Thoracic aorta (tissue), 2 donors: ENCODE measurements at places on chromosomes 5 and 9. TPM values are rescaled to one million over a fixed set of nuclear protein-coding genes. Genes with fewer than 3 reads are reported as not detected.

- DNase-seq, result no peak
Observed at GRCh38 chr9:81379655-81380054, 309.7 kb downstream of the TLE1 start.

DNA sequence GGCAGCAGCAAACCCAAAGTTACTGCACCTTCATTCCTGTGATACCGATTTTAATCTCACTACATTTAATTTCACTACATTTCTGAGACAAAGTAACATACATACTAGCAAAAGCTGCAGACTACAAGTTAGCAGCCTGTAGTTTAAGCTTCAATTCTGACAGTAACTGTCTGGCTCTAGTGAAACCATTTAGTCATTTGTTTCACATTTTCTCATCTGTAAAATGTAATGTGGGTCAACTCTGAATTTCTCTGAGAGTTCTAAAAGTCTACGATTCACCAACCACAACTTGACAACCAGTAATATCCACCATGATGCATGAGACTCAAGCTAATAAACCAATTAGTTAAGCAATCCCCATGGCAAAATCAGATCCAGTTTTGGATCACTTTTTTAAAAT, 408.9 kb downstream of the PDE4D start:
- DNase-seq, result no peak

Gene NFIL3
- total RNA-seq, result 24.6 TPM

DNA sequence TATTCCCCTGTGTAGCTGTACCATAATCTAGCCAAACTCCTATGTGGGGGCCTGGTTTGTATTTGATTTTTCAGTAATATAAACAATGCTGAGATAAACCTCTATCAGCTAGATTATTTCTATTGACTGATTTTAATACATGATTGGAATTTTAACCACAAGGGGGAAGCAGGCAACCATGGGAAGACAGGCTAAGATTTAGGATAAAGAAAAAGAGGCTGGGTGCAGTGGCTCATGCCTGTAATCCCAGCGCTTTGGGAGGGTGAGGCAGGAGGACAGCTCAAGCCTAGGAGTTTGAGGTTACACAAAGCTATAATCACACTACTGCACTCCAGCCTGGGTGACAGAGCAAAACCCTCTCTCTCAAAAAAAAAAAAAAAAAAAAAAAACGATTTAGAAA, 18.1 kb upstream of the GPX3 start:
- DNase-seq, result no peak

DNA sequence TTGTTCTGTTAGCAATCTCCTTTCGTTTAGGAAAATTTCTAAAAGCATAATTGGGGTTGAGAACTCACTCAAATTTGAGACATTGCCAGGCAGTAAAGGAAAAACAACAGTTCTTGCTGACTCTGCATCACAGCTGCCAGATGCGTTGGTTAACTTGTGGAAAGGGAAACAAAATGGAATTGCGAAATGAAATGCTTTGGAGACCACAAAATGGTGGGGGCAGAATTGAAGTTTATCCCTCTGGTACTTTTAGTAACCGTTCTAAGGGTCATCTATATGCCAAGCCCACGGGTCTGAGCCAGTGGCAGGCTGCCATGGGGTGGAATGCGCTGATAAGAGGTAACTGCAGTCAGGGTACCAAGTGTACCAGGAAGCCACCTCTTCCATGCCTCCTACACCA, 28.6 kb upstream of the SELENOP start:
- peak; percentile 4 for DNase-seq

DNA sequence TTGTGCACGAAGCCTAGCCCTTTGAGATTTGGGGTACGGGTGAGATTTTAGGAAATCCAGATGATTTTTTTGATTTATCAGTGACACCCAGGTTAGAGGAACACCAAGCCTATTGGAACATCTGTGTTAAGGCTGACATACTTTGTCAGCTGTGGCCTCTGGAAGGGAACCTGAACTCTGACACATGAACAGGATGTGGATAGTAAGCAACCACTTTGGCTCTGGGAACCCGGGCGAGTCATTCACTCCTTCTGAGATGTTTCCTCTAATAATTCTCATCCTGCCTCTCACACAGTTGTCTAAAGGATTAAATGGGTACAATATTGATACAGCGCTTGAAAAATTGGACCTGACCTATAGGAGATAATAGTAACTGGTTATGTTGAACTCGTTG, 67.8 kb downstream of the FGF1 start:
- DNase-seq, result no peak

Gene FOXI1
- total RNA-seq, result not detected

Gene PTGER4
- 45.9 TPM for total RNA-seq

GRCh38 chr9:134965851-134966250, 48.1 kb upstream of the FCN1 start:
- no peak for DNase-seq

DNA sequence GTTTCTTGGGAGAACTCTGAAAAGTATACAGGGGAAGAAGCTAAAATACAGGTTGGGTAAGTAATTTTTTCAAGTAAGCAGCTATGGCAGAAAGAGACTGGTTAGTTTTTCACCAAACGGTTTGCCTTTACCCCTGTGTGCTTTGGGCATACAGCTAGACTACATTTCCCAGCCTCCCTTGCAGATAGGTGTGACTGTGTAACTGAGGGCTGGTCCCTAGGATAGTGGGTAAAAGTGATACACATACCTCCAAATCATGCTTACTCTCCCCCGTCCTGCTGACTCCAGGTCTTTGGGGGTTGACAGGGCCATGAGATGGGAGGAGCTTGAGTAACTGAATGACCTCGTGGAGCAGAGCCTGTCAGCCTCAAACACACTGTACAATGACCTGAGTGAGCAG, 208.6 kb upstream of the GDNF start:
- no peak for DNase-seq

DNA sequence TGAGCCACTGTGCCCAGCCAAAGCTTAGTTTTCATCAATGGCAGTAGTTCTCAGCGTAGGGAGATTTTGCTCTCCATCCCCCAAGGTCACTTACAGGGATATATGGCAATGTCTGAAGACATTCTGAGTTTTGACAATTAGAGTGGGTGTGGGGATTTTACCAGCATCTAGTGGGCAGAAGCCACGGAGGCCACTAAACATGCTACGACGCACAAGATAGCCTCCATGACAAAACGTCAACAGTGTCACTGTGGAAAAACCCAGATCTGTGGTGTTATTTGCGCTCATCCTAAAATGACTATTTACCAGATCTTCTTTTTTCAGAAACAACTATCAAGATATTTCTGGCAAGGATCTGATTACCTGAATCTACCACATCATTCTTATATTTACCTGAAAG, 68.2 kb downstream of the CDC14B start:
- no peak for DNase-seq

DNA sequence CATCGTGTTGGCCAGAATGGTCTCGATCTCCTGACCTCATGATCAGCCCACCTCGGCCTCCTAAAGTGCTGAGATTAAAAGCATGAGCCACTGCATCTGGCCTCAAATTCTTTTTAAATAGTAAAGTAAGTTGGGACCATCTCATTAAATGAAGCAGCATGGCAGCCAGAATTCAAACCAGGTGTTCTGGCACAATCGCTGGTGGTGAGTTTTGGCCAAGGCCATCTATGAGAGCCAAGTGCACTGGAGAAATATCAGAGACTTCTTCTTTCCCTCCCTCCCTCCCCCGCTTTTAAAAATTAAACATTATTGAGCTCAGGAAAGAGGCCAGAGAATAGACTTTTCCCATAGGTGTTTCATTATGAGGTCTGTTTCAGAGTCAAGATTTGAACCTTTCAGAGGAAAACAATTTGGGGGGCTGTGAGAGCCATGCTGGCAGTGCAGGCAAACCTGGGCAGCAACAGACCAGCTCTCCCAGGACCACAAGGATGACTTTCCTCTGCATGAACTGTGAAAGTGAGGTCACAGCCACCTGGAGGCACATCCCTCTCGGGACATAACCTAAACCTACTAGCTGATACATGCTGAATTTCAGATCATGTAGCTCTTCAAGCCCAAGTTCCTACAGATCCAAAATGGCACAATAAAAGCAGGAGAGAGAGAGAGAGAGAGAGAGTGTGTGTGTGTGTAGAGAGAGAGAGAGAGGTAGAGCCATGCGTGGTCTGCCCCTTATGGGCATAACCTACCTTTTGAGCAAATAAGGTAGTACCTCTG, 94.6 kb upstream of the DMRT1 start:
- no peak for DNase-seq

Gene KIF24
- total RNA-seq, result 1.1 TPM

DNA sequence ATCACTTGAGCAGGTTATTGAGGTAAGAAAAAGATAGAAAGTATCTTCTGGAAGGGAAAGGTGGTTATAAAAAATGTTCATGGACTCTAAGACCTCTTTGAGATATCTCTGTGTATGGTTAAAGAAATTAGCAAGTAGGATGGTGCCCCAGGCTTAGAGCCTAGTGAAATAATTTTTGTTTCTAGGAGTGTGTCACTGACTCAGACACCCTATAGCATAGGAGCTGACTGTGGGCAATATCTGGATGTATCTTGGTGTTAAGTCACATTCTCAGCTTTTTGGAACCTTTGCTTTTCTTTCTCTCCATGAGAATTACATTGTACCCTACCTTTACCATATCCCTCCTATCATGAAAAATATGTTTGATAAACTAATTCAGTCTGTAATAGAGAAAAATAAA, 12.0 kb downstream of the MACIR start:
- no peak for DNase-seq

DNA sequence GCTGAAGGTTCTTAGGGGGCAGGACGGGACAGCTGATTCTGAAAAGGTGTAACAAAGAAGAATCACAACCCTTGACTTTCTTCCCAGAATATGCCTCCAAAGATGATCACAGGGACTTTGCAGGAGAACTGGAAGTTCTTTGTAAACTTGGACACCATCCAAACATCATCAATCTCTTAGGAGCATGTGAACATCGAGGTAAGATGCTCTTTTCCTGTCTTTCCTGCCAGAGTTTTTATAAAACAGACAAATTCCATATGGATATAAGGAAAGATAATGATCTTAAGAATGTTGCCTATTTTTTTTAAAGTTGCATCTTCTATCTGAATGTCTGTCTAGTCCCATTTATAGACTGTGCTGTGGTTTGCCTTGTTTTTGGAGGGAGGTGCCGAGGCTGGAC, 87.9 kb downstream of the EQTN start:
- DNase-seq, result no peak

DNA sequence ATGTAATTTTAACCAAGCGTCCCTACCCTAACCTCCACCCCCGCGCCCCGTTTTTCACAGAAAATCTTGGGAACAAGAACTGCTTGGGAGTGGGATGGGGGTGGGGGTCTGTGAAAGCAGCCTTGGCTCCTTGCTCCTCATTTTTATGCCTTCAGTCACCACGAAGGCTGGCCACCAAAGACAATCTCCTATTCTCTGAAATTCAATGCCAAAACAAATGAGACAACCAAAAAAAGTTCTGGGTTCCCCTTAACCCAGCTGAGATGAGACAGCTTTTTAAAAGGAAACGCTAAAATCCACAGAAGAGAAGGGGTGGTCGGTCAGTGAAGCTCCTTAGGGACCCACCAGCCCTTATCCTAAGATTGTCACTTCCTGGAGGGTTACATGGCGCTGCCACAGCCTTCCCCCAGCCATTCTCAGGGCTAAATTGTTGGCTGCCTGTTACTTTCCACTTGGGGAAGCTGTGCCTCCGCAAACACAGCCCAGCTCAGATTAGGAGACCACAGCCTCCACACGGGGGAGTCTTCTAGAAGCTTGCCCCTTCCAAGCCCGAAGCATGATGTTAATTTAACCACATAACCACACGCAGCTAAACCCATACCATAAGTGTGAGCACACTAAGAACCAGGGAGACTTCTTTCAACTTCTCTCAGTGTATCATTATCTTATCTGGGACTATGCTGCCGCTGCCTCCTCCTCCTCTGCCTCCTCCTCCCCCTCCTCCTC, 136.3 kb downstream of the FOXD1 start:
- no peak for DNase-seq

- no peak for DNase-seq
Observed at GRCh38 chr5:74164725-74165235, 475.7 kb downstream of the ENC1 start.
